ENCODE measurements at places on chromosomes 1 and 21.

- no peak for DNase-seq
Observed at GRCh38 chr1:224456637-224456953, 22.0 kb upstream of the WDR26 start.

DNA sequence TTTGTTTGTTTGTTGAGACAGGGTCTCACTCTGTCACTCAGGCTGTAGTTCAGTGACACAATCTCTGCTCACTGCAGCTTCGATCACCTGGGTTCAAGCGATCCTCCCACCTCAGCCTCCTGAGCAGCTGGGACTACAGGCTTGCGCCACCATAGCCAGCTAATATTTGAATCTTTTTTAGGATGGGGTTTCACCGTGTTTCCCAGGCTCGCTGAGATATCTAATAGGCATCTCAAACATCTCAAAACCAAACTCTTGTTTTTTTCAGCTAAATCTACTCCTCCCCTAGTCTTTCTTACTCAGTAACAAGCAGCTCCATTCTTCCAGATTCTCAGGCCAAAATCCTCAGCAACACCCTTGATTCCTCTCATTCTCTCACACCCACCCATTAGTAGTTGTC is 22.0 kb upstream of the SRRM1 start:
- DNase-seq, result no peak

- DNase-seq, result peak; percentile 17
Observed at GRCh38 chr1:159798893-159799292, 3.3 kb upstream of the FCRL6 start.

GRCh38 chr21:15209224-15209623 is 144.4 kb upstream of the NRIP1 start:
- DNase-seq, result no peak

DNA sequence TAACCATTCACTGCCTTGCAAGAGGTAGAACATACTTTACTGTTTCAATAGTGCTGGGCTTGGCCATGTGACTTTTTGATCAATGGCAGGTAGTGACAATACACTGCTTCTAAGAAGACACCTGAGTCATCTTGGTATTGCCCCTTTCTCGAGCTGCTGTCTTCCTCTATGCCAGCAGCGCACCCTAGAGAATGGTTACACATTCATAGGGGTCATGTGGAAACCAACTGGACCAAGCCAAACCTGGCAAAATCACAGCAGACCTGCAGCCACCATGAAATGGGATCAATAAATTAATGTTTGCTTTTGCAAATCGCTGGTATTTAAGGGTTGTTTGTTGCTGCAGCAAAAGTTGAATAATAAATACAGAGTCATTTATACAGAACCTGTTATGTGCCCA is 122.3 kb downstream of the GRIK1 start:
- DNase-seq, result no peak

DNA sequence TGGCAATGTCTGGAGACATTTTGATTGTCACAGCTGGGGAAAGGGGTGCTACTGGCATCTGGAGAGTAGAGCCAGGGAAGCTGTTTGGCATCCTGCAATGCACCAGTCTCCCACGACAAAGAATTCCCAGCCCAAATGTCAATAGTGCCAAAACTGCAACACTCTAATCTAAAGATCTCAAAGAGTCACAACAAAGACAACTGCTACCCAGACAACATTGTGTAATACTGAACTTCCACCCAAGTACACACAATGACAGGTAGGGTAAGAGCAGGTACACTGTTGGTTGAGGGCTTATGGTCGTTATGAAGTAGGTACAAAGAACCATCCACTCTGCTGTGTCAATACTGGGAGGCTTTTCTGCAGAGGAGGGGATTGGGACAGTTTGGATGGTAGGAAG is 8.2 kb upstream of the TMEM51 start:
- DNase-seq, result no peak

- DNase-seq, result no peak
Observed at GRCh38 chr1:68269637-68270430, 37.5 kb upstream of the WLS start.

GRCh38 chr1:92502247-92502646 is 15.5 kb upstream of the GFI1 start:
- DNase-seq, result no peak

DNA sequence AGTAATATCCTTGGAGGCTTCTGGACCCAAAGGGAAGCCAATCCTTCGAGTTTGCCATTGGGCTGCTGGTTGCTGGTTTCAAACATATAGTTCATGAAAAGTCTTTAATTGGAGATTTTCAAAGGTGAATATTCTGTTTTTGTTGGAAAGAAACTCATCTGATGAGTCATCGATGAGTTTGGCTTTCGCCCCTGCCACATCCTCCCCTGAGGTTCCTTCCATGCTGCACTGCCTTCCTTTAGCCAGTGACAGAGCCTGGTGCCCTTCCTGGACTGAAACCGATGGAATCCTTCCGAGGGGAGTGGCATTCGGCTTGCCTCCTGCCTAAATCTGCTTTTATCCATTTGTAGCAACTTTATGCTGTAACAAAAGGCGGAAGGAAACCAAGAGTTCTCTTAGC is 550.0 kb downstream of the KIF26B start:
- DNase-seq, result no peak

- DNase-seq, result no peak
Observed at GRCh38 chr1:77348549-77348948, 66.7 kb downstream of the AK5 start.

DNA sequence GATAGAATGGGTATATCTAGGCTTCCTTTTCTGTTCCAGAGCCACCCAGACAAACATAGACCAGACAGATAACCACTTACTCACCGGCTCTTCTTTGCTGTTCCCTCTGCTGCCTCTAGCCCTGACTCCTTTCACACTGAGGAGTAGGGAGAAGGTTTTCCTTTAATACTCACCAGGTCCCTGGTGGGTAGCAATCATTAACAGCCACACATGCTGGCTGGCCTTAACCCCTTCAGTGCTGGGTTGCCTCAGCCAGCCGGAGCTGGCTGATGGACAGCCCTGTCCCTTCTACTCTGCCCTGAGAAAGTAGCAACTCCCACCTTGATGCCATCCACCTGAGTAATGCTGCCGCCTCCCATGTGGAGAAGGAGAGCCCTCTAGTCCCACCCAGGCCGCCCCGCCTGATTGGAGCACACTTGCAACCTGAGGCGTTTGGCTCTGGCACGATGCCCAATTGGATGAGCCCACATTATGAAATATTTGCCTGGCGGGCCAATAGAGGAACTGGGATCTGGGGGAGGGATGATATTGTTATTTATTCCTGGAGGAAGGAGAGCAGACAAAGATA is 71.6 kb downstream of the PLEKHA6 start:
- no peak for DNase-seq

DNA sequence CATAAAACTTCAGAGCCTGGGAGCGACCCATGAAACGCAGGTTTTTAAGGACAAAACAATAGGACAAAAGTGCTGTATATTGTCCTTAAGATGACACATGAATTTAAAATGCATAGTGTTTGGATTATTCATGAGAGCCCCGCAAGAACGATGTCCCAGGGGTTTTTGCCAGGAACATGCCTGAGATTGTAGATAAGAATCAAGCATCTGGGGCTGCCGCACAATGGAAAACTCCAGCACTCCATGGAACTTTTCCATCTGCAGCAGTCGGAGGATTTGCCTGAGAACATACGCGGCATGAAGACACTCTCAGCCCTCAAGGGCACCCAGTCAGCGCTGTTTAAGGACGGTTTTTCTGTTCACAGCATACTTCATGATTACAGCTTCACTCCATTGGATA is 5.3 kb upstream of the ERG start:
- DNase-seq, result no peak

- no peak for DNase-seq
Observed at GRCh38 chr21:34531399-34531798, 19.4 kb upstream of the KCNE1 start.

DNA sequence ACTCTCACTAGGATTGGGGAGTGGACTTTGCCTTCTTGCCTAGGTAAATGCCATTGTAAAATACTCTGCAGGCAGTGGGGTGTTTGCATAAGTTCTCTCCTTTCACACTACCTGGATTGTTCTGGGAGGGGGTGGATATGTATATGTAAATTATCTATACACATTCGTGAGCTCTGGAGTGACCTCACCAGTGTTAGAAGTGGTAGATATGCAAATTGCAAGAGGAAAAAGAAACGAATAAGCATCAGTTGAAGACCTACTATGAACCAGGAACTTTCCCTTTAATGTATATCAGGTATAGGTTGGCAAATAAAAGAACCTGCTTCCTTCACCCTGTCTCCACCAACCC is 1.5 kb upstream of the ARHGEF11 start:
- DNase-seq, result no peak

- DNase-seq, result no peak
Observed at GRCh38 chr1:226640321-226641136, 92.0 kb downstream of the STUM start.

- DNase-seq, result peak; percentile 63
Observed at GRCh38 chr1:34984793-34985608, at the start of gene TMEM35B. Gene TMEM35B, minus strand, starts transcription at chr1:34985347. Its CDS starts 42 bp downstream, at chr1:34985305.

DNA sequence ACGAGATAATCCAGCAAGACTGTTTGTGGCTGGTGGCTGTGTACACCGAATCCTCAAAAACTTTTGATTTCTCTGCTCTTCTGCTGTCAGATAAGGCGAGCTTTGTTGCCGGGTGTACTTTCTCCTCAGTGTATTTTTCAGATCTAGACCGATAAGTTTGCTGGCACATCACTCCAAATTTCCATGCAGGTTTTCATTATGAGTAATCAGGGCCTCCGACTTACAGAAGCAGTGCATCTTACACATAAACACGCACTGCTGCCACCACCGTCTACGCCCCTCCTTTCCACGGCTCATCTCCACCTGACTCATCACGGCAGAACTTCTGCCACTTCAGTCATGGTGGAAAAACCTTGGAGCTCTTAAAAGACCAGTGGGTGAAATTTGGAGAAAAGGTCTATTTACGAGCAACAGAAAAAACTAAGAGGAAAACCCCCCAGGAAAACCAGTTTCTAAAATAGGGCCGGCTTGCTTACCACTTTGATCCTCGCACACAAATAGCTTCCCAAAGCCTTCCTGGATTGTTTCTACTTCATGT is 7.7 kb downstream of the ZBTB21 start:
- no peak for DNase-seq

DNA sequence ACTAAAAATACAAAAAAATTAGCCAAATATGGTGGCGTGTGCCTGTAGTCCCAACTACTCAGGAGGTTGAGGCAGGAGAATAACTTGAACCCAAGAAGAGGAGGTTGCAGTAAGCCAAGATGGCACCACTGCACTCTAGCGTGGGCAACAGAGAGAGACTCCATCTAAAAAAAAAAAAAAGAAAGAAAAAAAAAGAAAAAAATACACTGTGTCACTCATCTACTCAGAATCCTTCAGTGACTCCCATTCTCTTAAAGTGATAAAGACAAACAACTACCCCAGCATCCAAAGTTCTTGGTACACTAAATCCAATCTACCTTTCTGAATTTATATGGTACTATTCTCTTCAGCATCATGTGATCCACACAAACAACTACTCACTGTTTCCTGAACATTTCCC is 40.2 kb upstream of the S1PR1 start:
- no peak for DNase-seq

DNA sequence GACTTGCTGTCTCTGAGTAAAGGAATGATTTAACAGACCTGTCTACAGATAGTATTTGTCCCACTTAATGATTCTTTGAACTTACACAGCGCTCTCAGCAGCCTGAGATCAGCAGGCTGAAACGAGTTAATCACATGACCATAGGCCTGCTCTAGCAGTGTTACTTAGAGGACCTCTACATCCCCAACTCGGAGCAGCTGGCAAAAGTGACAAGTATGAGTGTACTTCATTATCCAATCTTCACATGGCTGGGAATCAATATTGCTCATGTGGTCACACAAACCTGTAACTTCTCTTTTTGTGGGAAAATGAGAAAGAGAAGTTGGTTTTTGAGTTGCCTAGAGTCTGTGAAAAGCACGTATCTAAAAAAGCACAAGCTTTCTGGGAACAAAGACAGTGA is 11.4 kb upstream of the ATP13A2 start:
- DNase-seq, result no peak

GRCh38 chr1:109629372-109630030 is 9.9 kb downstream of the AMPD2 start:
- no peak for DNase-seq

DNA sequence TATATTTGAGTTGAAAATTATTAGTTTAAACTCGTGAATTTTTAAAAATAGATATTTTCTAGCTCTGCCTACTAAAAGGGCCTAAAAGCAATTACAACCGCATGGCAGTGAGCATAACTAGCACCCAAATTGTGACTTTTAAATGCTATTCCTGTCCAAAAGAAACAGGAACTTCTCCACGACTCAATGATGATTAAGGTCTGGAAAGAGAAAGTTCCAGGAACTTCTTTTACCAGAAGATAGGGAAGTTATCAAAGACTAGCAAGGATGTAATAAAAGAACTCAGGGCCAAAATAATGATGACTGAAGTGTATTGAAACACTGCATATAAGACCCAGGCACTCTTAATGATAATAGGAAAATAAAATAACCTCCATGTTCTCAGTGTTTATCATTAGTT is 313.0 kb downstream of the PLPP3 start:
- no peak for DNase-seq

GRCh38 chr1:208204779-208205178 is 39.4 kb downstream of the PLXNA2 start:
- no peak for DNase-seq

GRCh38 chr1:51697166-51697565 is 80.3 kb downstream of the OSBPL9 start:
- DNase-seq, result no peak

DNA sequence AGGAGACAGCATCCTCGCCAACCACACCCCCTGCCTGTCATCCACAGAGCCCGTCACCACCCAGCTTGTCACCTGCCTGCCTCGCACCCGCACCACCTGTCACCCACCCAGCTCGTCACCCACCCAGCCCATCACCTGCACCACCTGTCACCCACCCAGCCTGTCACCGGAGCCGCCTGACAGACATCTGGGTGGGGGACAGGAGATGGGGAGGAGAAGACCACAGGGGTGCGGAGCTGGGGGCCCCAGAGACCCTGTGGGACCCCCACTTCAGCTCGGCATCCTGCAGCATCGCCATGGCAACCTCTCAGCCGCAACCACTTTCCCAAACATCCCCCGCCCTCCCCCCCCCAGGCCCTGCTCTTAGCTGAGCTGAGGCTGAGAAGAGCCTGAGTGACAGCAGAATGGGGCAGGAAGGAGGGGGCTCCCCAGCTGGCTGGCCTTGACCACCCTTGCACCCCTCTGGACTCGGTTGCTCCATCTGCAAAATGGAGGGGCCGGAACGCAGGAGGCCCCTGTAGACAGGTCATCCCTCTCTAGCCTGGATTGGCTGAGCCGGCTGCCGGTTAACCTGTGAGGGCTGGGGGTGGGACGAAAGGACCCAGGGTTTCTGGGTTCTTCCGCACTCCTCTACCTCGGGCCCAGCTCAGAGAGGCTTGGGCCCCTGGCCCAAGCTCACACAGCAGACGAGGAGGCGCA is 11.6 kb downstream of the AHDC1 start:
- DNase-seq, result no peak
